ENCODE measurements at places on chromosomes 6 and 20. TPM values are rescaled to one million over a fixed set of nuclear protein-coding genes. Genes with fewer than 3 reads are reported as not detected.

ZNF391 gene
- 1.3 TPM for total RNA-seq

ENPP5 gene
- total RNA-seq = 2.5 TPM

C6orf58 gene
- not detected for total RNA-seq

BFSP1 gene
- total RNA-seq = 2.3 TPM

CCDC170 gene
- total RNA-seq = 0.77 TPM

SLC22A16 gene
- total RNA-seq = under 0.01 TPM

POU3F2 gene
- not detected for total RNA-seq

SLC35D3 gene
- not detected for total RNA-seq

All from fibroblast of lung (primary cell).